Sigmoid colon (tissue), 7 donors: ENCODE measurements at places on chromosomes 12 and 14. TPM values are rescaled to one million over a fixed set of nuclear protein-coding genes. Genes with fewer than 3 reads are reported as not detected.

Gene LTBP2
- polyA plus RNA-seq, result 0.46 TPM

Gene GPR137C
- polyA plus RNA-seq, result not detected

Gene KCNJ8
- polyA plus RNA-seq, result 0.60 TPM

Gene RNF212B
- not detected for polyA plus RNA-seq

Gene FAR2
- 33.5 TPM for polyA plus RNA-seq

Gene ASB2
- polyA plus RNA-seq, result 1.2 TPM

Gene OVCH1
- polyA plus RNA-seq, result not detected

Gene TCP11L2
- 3.0 TPM for polyA plus RNA-seq

Gene TMEM119
- 16.9 TPM for polyA plus RNA-seq

Gene KRT85
- polyA plus RNA-seq, result not detected

Gene C2CD5
- 21.6 TPM for polyA plus RNA-seq
